ENCODE measurements at places on chromosomes 16 and 17.
A peak's percentile ranks its signal among the peaks of the same experiment; 100 is the strongest.

- no peak overlapping the region for H3K27ac ChIP-seq
- H3K27me3 ChIP-seq, result peaks cover 55% of the 10 kb centered on the region
- DNase-seq, result no peak
- no peak overlapping the region for H3K4me3 ChIP-seq
- H3K4me1 ChIP-seq, result peaks cover 6% of the 10 kb centered on the region
Measured at GRCh38 chr17:8310601-8311123, 621 bp downstream of the ARHGEF15 start.

GRCh38 chr16:85176541-85177447 lies 64.5 kb upstream of the CIBAR2 start:
- peaks cover 43% of the 10 kb centered on the region for H3K4me1 ChIP-seq
- H3K27me3 ChIP-seq, result no peaks in the 10 kb centered on the region
- H3K36me3 ChIP-seq, result peaks cover 42% of the 10 kb centered on the region
- DNase-seq, result peak; percentile 29
- H3K27ac ChIP-seq, result no peak overlapping the region
- H3K4me3 ChIP-seq, result no peak overlapping the region

DNA sequence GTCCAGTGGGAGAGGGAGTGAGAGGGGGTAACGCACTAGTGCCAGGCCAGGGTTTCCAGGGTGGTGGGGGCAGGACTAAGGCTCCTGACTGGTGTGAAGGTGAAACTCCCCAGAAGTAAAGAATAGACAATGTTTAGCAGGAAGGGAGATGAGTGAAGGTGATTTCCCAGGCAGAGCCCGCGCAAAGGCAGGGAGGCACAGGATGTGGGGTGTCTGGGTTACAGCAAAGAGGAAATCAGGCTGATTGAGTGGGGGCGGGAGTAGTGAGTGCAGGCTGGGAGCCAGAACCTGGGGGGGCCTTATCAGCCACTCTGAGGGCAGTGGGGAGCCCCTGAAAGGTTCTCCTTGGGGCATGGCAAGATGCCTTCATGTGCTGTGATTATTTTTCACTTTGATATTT lies 167.5 kb downstream of the UTP18 start:
- no peak overlapping the region for H3K27ac ChIP-seq
- H3K4me3 ChIP-seq, result no peak overlapping the region
- no peaks in the 10 kb centered on the region for H3K4me1 ChIP-seq
- no peaks in the 10 kb centered on the region for H3K36me3 ChIP-seq

DNA sequence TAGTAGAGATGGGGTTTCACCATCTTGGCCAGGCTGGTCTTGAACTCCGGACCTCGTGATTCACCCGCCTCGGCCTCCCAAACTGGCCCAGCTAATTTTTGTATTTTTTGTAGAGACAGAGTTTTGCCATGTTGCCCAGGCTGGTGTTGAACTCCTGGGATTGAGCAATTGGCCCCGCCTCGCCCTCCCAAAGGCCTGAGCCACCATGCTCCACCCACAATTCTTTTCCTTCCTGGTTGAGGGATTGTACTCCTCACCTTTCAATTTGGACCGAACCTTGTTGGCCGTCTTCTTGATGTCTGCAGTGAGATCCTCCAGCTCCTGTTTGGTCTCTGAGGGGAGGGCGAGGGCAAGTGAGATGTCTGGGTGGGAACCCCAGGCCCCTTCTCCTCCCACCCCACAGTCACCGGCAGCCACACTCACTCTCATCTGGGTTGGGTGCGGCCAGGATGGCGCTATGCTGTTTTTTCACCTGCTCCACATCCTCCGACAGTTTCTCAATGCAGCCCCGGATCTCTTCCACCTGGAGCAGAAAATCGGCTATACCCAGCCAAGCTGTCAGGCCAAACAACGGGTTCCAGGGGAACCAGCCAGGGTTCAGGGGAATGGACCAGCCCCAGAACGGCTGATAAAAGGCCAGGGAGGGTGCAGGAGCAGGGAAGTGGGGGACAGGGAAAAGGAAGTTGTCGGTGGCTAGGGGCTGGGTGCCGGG lies 9.6 kb downstream of the STX1B start:
- H3K27me3 ChIP-seq, result peaks cover 9% of the 10 kb centered on the region
- peaks cover 40% of the 10 kb centered on the region for H3K4me1 ChIP-seq

GRCh38 chr17:33640629-33641028 lies 347.5 kb upstream of the ASIC2 start:
- H3K4me1 ChIP-seq, result no peaks in the 10 kb centered on the region
- H3K4me3 ChIP-seq, result no peak overlapping the region
- no peaks in the 10 kb centered on the region for H3K36me3 ChIP-seq
- DNase-seq, result no peak
- H3K27me3 ChIP-seq, result peaks cover 5% of the 10 kb centered on the region
- no peak overlapping the region for H3K27ac ChIP-seq

DNA sequence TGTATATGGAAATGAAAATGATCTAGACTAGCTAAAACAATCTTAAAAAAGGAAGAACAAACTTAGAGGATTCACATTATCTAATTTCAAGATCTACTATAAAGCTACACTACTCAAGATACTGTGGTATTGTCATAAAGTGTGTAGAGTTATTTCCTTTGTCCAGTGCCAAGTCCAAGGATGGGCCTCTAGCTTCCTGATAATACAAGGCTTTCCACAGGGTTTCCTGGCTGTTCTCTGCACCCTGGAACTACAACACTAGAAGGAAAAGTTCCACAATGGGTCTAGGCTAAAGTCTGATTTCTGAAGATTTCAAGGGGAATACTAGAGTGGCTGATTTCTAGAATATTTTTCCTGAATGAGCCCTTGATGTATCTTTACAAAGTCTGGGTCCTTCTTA lies 34.2 kb downstream of the TBC1D3B start:
- peaks cover 7% of the 10 kb centered on the region for H3K4me1 ChIP-seq
- H3K36me3 ChIP-seq, result no peaks in the 10 kb centered on the region
- no peaks in the 10 kb centered on the region for H3K27me3 ChIP-seq
- H3K27ac ChIP-seq, result no peak overlapping the region
- H3K4me3 ChIP-seq, result no peak overlapping the region
- DNase-seq, result peak; percentile 21

GRCh38 chr17:48244121-48244711 lies 136.7 kb downstream of the SNX11 start:
- peaks cover 50% of the 10 kb centered on the region for H3K4me1 ChIP-seq
- DNase-seq, result peak; percentile 90
- no peak overlapping the region for H3K4me3 ChIP-seq
- H3K27me3 ChIP-seq, result no peaks in the 10 kb centered on the region

DNA sequence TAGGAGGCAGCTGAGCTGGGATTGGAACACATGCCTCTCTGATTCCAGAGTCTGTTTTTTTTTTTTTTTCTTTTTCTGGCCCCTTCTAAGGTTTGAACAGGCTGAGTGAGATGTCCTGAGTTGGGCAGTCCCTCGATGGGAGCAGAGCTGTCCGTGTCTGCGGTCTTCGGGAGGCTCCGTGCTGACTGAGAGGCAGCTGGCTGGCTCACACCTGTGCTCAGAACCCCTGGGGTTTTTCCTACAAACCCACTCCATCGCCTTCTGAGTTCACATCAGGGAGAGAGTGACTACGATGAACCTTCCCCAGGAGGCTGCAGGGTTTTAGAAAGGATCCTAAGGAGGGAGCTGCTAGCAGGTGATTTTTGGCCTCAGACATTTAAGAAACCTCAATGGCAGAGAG lies 92.5 kb downstream of the IRF8 start:
- H3K27ac ChIP-seq, result no peak overlapping the region
- no peak for DNase-seq
- H3K27me3 ChIP-seq, result no peaks in the 10 kb centered on the region
- no peak overlapping the region for H3K4me3 ChIP-seq

- peaks cover 12% of the 10 kb centered on the region for H3K36me3 ChIP-seq
- peaks cover 7% of the 10 kb centered on the region for H3K4me1 ChIP-seq
- no peaks in the 10 kb centered on the region for H3K27me3 ChIP-seq
- DNase-seq, result peak; percentile 20
Measured at GRCh38 chr16:85593494-85594221, 19.5 kb upstream of the GSE1 start.

- H3K36me3 ChIP-seq, result peaks cover 30% of the 10 kb centered on the region
- H3K4me3 ChIP-seq, result no peak overlapping the region
- H3K27me3 ChIP-seq, result no peaks in the 10 kb centered on the region
- no peak for DNase-seq
- peaks cover 13% of the 10 kb centered on the region for H3K4me1 ChIP-seq
Measured at GRCh38 chr16:9123871-9124270, 32.4 kb downstream of the HAPSTR1 start.

- H3K36me3 ChIP-seq, result no peaks in the 10 kb centered on the region
- no peak overlapping the region for H3K4me3 ChIP-seq
- peak; percentile 43 for DNase-seq
- H3K27me3 ChIP-seq, result no peaks in the 10 kb centered on the region
- no peaks in the 10 kb centered on the region for H3K4me1 ChIP-seq
- peak overlapping the region; percentile 25 for H3K27ac ChIP-seq
Measured at GRCh38 chr16:10256784-10257641, 74.8 kb upstream of the GRIN2A start.

GRCh38 chr17:68532826-68533225 lies 20.6 kb downstream of the PRKAR1A start:
- DNase-seq, result no peak

DNA sequence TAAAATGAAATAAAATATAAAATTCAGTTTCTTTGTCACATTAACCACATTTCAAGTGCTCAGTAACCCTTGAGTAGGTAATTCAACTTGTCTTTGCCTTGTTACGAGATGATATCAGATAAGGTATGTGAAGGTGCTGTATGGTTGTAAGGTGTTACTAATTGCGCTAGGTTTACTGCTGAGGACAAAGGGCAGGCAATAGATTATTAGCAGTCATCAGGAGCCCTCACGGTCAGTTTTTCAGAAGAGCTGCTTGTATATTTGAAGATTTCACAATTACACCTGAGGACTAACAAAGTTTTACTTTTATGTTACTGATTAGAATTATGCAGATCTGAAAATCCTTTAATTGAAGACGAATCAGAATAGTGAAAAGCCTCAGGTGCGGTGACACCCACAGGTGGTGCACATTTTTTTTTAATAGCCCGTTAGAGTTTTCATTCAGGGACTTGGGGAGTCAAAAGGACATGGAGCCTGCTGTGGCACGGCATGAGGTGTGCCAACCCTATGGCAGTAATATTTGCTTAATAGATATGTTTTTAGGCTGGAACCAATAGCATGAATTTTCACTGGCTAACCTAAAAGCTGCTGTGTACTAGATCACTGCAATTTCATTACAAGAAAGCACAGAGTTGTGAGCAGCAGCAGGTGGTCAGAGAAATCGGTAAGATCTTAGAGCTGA lies 16.4 kb downstream of the NDEL1 start:
- H3K4me1 ChIP-seq, result peaks cover 13% of the 10 kb centered on the region
- peak overlapping the region; percentile 23 for H3K27ac ChIP-seq
- H3K27me3 ChIP-seq, result no peaks in the 10 kb centered on the region

Measured in large intestine (tissue), 12 donors.